ENCODE measurements at places on chromosomes 6 and 20.

DNA sequence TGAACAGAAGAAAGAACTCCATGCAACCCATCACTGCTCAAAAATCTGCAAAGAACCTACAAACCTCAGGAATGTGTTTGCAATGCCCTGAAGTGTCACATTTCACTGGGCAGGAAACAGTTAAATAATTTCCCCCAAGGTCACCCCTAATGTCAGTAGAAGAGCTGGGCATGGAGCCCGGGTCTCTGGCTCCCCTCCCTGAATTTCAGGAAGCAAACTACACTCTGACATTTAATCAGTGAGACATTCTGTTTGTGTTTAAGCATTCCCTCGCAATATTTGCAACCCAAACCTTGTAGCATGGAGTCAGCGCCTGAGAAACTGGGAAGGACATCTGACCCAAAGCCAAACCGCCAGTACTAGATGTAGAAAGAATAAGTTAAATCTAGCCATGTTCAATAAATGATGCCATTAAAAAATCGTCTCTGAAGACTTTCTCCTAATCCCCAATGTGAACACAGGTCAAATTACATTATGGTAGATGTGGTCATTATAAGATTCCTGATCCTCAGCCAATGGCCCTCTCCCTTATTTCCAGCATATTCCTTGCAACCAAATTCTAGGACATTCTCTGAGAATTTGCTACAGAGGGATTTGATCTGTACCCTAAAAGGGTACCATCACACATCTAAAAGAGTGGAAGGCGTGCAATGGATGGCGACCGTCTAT, 91.2 kb upstream of the ADTRP start:
- DNase-seq = no peak

- DNase-seq = no peak
Observed at GRCh38 chr6:33719326-33719987, 8.0 kb upstream of the UQCC2 start.

DNA sequence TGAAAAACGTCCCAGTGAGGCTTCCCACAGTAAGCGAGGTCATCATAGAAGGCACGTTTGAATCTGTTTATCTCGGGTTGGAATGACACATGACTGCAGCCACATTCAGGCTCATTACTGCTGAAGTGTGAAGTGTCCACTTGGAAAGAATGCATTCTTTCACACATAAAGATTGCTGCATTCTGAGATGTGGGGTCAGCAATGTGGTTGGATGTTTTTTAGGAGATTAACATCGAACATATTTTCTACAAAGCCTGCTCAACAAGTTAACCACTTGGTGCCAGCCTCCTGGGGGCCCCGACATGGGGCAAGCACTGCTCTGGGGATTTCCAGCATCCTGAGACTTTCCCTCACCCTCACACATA, 79.9 kb downstream of the BMP6 start:
- DNase-seq = no peak

- DNase-seq = no peak
Observed at GRCh38 chr6:109527989-109528388, 45.0 kb upstream of the ZBTB24 start.

DNA sequence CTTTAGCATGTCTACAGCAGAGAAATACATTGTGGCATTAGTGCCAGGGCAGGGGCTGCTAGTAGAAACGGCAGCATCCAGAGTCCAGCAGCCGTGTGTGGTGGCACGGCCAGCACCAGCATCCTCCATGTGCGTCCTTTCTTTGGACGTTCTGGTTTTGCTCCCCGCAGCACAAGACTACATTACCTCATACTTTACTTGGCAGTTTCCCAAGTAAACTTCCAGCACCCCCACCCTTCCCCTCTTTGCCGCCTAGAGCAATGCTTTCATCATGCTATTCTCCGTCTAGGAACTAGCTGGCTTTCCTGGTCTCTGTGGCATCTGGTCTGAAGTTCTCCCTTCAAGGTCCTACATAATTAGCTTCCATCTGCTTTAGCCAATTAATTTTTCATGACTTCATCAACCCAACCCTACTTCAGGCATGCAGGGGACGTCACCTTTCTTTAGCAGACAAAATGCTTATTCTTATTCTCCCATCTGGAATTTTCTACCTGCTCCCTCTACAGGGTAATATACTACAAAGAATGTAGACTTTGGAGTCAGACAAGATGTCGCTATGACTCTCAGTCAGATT, 67.6 kb downstream of the BLOC1S5 start:
- no peak for DNase-seq

GRCh38 chr20:6671829-6672228, 95.7 kb upstream of the BMP2 start:
- DNase-seq = no peak

GRCh38 chr6:41386594-41386993, 51.2 kb downstream of the NCR2 start:
- DNase-seq = no peak

DNA sequence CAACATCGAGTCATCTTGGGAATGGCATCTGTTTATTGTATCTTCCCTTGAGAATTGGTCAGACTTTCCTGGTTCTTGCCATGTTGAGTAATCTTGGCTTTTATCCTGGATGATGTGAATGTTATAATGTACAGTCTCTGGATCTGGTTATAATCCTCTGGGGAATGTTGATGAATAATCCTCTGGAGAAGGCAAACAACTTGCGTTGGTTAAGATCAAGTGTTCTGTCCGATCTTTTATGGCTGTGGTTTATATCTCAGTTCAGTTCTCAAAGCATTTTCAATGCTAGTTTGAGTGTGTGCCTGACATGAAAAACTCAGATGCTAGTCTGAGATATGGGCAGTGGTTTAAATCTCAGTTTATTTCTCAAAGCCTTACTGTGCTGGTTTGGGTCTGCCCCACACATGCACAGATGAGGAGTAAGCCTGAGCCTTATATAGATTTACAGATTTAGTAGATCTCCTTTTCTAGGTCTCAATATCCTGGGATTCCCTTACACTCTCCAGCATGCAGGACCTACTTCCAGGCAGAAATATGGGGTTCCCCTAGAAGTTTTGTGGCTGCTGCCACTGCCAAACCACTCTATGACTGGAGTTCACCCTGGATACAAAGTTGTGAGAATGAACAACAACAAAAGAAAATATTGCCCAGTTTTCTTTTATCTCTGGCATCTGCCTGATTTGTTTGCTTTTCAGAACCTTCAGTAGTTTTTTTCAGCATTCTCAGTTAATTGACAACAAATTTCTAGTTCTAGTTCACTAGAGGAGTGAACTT, 191.8 kb upstream of the MAN1A1 start:
- no peak for DNase-seq

GRCh38 chr6:22444330-22444729, 125.0 kb upstream of the HDGFL1 start:
- DNase-seq = no peak

DNA sequence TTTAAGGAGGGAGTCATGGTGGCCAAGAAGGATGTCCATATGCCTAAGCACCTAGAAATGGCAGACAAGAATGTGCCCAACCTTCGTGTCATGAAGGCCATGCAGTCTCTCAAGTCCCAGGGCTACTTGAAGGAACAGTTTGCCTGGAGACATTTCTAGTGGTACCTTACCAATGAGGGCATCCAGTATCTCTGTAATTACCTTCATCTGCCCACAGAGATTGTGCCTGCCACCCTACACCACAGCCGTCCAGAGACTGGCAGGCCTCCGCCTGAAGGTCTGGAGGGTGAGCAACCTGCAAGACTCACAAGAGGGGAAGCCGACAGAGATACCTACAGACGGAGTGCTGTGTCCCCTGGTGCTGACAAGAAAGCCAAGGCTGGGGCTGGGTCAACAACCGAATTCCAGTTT, 115.0 kb downstream of the HFE start:
- DNase-seq = no peak

Data from T-cell (primary cell).